ENCODE measurements at places on chromosomes 6 and 20.

- DNase-seq, result no peak
Observed at GRCh38 chr20:5092765-5093339, 26.9 kb downstream of the PCNA start.

- no peak for DNase-seq
Observed at GRCh38 chr6:2783188-2783963, 18.2 kb downstream of the WRNIP1 start.

GRCh38 chr6:146892613-146893401 lies 294.0 kb downstream of the ADGB start:
- DNase-seq, result no peak

- no peak for DNase-seq
Observed at GRCh38 chr6:83847179-83847578, 6.0 kb upstream of the RIPPLY2 start.

DNA sequence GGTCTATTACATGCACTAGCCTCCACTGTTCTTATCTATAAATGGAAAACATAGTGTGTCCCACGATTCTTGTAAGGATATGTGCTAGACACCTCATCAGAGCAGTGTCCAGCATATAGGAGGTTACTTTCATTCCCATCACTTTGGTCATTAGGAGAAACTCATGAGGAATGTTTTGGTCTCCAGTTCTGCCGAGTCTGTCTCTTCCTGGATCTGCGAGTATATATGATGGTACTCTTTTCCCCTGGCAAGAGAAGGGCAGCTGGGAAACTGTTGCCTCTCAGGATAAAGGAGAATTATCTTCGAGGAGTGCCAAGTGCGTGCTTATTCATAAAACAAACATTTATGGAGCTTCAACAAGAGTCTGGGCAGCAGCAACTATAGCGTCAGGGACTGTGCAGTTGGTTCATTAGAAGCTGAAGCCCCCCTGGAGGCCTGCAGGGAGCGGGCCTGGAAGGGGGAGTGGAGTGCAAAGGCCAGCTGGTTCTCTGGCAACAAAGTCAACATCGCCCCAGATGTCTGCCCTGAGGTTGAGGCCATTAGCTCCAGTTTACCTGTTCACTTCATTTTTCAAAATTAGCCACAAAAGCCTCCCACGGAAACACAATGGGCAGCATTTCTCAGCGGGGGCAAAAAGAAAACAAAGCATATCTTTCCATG lies 811.9 kb downstream of the MAFB start:
- DNase-seq, result no peak

DNA sequence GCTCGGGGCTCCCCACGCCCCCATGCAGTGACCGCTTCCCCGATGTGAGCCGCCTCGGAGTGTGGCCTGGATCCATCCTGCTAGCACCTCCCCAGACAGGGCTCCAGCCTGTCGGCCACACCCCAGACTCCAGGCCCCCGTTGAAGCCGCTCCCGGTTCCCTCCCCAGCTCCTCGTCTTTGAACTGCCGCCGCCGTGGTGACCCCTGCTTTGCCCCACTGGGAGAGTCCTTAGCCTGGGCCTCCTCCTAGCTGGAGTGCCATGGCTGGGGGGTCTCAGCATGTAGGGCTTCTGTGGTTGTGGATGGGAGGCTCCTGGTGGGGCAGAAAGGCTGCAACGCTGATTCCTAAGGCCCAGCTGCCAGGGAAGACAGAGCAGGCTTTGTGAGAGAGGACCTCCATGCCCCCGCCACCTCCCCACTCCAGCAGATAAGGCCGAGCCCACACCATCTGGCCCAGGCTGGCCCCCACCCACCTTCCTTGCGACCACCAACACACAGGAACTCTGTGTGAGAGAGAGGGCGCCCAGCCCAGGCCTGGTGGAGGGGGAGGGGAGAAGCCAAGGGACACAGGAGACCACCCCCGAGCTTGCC lies 11.4 kb downstream of the FOXS1 start:
- DNase-seq, result no peak

DNA sequence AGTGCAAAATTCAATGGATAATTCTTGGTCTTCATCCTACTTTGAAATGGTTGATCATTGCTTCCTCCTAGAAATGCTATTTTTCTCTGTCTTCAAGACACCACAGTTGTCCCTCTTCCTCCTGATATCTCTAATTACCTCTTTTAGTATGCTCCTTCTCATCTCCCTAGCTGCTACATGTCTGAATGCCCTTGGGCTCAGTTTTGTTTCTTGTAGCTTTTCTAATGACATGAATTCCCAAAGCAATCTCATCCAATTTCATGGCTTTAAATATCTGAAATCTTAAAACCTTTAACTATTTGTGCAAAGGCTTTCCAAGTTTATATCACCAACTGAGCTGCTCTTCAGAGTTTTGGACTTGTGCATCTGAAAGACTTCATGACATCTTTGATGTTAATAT lies 120.2 kb upstream of the RGS17 start:
- DNase-seq, result no peak

DNA sequence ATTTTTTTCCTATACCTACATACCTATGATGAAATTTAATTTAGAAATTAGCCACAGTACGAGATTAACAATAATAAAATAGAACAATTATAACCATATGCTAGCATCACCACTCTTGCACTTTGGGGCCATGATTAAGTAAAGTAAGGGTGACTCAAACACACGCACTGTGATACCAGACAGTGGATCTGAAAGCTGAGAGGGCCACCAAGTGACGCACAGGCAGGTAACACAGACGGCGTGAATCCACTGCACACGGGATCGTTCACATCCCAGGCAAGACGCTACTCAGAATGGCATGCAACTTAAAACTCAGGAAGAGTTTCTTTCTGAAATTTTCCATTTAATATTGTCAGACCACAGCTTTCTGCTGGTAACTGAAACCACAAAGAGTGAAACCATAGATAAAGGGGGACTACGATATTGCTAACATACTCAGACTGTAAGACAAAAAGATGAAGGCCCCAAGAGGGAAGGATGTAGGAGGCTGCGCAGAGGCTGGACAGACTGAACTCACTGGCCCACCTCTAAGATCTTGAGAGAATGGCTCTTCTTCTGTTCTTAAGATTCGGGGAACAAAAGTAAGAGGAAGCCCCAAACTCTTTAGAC lies 17.9 kb downstream of the RRBP1 start:
- DNase-seq, result no peak

- no peak for DNase-seq
Observed at GRCh38 chr20:10291568-10292248, 73.1 kb downstream of the SNAP25 start.

DNA sequence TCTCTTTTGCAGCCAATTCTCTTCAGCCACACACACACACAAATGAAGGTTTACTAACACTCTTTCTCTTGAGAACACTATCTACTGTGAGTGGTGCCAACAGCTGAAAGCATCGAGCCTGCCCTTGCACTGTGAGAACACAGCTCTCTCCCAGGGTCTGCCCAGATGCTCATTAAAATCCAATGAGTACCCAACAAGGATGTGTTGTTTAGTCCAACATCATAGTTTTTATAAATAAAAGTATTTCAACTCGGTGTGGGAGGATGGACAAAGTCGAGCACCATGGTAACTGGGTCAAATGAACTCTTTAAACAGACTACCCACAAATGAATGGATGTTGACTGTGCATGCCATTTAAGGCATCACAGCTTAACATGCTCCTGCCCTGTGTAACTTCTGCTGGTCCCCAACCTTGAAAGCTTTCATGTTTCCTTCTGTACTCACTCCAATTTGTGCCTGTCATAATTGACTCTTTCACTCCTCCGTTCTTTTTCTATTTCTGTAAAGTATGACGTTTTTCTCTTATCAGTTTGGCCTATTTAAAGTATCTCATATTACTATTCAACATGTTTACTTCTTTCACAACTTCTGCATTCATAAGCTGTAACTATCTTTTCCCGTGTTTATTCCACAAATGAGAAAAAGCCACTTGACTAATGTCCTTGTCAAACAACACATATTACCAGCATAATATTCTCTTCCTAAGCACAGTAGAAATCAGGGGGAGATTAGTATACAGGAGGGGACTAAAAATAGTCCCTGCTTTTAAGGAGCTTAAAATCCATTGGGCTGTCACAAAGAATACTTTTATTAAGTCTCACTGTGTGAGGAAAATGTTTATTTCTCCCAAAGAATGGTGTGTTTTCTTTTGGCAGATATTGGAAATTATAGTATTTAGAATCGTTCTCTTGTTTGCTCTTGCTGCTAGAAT lies 215.4 kb downstream of the RFPL4B start:
- DNase-seq, result no peak

- no peak for DNase-seq
Observed at GRCh38 chr6:22929311-22929985, 360.1 kb downstream of the HDGFL1 start.

DNA sequence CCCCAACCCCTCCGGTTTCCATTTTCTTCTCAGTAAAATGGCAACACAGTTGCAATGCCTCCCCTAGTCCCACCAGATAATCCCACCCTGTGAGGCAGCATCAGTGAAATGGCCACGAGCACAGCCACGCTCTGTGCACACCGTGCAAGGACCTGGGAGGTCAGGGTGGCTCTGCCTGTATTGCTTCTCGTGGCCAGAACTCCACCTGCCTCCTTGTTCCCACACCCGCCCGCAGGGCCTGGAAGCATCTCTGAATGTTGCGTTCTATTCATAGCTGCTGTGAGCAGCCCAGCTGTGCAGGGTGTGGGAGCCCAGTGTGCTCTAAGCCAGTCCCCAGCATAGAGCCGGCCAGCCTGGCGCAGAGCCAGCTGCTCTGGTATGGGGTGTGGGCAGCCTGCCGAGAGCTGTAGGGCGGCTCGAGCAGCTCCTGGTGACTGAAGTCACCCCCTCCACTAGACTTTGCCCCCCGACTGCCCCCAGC lies 161.1 kb downstream of the DLL1 start:
- peak; percentile 49 for DNase-seq

DNA sequence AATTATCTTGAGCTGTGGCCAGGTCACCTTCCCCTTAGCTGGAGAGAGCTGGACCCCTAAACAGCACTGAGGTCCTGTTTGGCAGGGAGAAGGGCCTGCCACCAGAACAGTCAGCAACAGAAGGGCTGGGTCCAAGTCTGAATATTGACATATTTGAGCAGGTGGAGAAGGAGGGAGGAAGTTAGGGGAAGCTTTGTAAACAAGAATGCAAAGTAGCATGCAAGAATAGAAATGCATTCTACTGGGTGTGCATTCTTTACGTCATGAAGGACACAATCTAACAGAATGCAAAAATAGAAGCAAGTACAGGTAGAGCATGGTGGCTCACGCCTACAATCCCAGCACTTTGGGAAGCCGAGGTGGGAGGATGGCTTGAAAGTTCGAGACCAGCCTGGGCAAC lies 100.5 kb downstream of the QRSL1 start:
- DNase-seq, result no peak

DNA sequence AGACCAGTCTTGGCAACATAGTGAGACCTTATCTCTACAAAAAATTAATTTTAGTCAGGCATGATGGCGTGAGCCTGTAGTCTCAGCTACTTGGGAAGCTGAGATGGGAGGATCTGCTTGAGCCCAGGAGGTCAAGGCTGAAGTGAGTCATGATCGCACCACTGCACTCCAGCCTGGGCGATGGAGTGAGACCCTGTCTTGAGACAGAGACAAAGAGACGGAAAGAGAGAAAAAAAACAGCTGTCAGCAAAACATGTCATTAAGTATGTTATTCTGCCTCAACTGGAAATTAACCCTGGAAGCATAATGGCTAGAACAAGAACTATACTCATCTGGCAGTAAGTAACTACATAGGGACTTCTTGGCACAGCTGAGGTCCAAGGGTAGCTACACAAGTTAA lies 7.2 kb downstream of the MMS22L start:
- no peak for DNase-seq

GRCh38 chr6:137794516-137795201 lies 72.4 kb upstream of the TNFAIP3 start:
- no peak for DNase-seq

DNA sequence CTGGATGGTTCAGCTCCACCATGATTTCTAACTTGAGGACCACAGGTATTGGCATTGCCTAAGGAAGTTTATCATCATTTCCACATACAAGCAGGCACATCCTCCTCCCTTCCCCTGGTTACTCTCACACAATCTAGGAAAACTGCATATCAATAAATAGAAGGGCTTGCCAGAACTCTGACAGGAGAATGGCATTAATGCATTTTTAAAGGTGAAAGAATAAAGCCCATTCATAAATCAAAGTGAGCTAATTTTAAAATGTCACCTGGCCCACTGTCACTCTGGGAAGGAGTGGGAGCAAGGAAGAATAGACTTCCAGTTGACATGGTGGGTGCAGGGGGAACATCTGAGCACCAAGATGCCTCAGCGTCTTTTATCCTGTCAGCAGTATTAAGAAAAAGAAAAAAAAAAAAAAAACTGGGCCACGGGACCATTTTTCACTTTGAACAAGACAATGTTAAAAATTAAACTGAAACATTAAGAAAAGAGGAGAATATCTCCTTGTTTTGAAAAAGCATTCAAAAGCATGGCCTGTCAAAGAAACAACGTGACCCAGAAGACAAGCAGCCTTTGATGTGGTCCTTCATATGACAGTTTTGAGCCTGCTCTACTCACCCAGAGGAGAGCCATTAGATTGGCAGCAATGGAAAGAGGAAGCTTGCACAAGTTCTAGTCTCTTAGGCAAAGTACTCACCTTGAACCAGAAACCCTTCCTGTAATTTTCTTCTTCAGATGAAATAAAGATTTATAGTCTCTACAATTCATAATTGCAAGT lies 39.3 kb upstream of the SMLR1 start:
- no peak for DNase-seq

GRCh38 chr6:13273931-13274706 lies 54.2 kb downstream of the TBC1D7 start:
- peak; percentile 49 for DNase-seq

DNA sequence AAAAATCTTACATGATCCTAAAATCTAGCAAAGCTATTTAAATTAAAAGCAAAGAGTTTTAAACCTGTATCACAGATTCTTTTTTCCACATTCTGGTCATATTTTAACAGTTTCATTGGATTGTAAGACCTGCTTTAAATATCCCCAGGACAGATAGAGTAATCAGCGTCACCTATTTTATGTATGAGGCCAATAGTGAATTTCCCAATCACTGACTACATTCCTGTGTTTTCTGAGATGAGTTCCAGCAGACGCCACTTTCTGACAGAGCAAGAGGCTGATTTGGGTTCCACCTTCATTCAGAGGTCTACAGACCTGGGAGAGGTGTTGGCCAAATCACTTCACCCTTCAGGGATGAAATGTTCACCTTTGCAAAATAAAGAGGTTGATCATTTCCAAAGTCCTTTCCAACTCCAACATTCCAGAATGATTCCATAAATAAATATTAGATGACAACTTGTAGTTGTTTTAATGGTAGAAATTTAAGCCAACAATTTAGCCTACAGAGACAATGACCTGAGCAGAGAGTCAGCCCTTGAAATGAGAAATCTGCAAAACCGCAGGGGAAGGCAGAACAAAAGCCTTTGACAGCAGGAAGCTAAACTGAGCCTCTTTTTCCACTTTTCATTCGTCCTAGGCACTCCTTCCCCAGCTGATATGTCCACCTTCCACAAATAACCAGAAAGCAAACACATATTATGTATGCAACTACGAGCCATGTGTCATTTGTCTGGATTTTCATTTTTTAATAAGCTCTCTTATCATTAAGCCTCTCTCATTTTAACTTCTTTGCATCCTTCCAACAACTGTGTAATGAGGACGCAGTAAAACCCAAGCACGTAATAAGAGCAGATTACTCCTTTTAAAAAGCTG lies 105.2 kb downstream of the TFAP2A start:
- DNase-seq, result no peak

GRCh38 chr6:165274611-165275010 lies 34.8 kb downstream of the C6orf118 start:
- no peak for DNase-seq
